Eye (tissue), 1 donor: ENCODE measurements at places on chromosomes 16 and 17.

DNA sequence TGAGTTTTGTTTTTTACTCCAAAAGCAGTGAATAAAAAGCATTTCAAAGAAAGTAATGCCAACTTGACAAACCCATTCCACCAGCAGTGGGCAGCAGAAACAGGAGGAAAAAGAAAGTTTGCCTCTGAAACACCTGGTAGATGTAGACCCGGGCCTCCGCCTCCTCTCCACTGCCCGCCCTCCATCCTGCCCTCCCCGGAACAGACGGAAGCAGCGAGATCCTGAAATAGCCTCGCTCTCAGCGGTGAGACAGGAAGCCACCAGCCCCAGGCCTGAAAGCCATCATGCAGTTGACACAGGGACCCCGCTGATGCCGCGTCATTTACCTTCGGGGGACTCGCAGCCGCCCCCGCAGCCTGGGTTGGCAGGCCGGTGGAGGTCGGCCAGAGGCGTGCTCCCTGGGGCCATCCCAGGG lies 67.8 kb downstream of the C16orf78 start:
- peak; percentile 60 for DNase-seq

DNA sequence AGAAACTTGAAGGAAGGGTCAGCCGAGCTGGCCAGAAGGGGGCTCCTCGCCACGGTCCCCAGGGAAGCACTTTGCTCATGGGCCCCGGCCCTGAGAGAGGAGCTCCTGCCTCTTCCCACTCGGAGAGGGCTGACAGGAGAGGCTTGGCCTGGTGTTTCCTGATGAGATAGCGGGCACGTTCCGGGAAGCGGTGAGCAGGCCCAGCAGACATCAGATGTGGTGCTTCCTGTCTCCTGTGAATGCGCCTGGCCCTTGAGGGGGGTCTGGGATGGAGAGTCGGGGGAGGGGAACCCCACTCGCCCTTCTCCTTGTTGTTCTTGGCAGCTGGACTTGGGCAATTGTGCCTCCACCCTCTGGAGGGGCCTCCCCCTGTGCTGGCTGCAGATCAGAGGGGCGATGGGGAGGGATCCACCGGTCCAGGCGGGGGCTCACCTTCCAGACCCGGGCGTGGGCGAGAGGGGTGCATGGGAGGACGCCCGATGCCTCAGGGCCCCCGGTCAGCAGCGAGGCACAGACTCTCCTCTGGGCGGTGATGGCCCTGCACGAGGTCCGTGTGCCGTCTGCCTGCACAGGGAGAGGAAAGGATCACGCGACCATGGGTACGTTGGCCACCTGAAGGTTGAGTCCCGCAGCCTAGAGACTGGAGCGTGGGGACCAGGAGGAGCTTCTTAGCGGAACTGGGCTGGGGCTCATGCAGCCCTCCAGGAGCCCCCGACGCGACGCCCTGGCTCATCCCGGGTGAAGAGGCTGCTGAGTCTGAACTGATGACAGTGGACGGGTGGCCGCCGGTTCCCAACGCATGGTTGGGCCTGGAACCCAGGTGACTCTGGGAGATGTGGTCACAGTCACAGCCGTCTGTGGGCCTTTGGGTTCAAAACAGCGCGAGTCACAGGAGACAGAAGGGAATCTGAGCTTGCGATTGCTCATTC lies 25.4 kb downstream of the METRNL start:
- DNase-seq = no peak

DNA sequence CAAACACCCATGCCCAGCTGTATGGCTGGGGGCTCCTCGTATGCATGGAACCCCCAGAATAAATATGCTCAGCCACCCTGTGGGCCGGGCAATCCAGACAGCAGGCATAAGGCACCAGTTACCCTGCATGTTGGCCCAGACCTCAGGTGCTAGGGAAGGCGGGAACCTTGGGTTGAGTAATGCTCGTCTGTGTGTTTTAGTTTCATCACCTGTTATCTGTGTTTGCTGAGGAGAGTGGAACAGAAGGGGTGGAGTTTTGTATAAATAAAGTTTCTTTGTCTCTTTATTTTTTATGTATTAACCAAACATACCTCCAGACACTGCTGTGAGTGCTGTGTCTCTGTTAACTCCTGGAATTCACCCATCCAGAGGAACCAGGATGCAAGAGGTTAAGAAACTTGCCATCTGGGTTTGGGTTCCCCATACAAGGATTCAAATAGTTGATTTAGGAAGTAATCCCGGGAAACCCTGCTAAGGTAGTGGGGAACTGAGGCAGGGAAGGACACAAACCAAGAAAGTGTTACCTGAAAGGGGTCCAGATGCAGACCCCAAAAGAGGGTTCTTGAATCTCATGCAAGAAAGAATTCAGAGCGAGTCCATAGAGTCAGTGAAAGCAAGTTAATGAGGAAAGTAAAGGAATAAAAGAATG lies 37.4 kb upstream of the IL21R start:
- no peak for DNase-seq

DNA sequence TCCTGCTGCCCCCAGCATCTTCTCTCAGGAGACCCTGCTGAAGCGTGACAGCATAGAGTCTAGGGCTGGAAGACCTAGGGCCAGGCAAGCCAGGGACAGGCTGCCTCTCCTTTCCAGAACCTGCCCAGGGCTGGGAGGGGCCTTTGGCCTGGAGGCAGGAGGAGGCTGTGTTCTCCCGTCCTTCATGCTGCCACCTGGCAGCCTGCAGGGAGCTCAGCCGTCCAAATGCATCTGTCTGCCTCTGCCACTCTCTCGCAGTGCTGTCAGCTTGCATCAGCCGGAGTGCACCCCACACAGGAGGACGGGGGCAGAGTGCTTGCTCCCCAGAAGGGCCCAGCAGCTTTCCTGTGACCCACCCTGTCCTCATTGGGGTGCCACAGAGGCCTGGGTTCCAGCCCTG lies 31.3 kb downstream of the ARHGAP23 start:
- peak; percentile 54 for DNase-seq
